KG1 (cell line): ENCODE measurements at places on chromosomes 11 and 22.
A peak's percentile ranks its signal among the peaks of the same experiment; 100 is the strongest.

DNA sequence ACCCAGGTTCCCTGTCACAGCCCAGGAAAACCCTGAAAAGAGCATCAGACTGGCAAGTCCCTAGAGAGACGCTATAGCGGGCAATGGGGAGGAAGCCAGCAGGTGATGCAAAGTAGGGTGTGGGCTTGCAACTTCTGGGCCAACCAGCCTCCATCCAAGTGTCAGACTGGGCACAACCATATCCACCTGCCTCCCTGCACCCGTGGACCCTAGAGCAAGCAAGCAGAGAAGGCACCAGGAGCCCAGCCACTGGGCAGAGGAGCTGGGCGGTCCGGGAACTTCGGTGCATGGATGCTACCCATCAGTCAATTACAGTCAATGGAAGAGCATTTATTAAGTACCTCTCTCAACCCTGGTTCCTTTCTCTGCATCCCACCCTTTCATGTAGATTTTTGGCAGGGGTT is 2.8 kb downstream of the NECTIN1 start:
- no peak for DNase-seq

- peak; percentile 4 for DNase-seq
Observed at GRCh38 chr11:11157185-11157584, 195.9 kb downstream of the CSNK2A3 start.

GRCh38 chr11:99671808-99672409 is 651.2 kb downstream of the CNTN5 start:
- no peak for DNase-seq

- DNase-seq = no peak
Observed at GRCh38 chr11:131814108-131814507, 443.7 kb downstream of the NTM start.

GRCh38 chr22:29125844-29126243 is 53.0 kb downstream of the KREMEN1 start:
- DNase-seq = no peak

DNA sequence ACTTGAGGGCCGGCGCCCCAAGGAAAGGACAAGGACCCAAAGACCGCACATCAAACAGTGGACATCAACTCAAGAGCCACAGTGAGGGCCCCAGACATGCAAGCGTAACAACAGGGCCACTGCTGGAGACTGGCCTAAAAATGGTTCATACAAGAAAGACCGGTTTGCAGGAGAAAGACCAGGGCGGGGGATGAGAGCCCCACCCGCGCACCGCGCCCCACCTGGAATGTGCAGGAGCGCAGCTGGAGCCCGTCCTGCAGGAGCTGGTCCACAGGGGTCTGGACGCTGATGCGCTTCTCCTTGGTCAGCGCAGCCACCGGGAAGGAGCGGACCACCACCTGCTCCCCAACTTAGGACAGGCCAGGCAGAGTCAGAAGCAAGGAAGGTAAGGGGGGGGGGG is 13.9 kb downstream of the SBF1 start:
- no peak for DNase-seq

DNA sequence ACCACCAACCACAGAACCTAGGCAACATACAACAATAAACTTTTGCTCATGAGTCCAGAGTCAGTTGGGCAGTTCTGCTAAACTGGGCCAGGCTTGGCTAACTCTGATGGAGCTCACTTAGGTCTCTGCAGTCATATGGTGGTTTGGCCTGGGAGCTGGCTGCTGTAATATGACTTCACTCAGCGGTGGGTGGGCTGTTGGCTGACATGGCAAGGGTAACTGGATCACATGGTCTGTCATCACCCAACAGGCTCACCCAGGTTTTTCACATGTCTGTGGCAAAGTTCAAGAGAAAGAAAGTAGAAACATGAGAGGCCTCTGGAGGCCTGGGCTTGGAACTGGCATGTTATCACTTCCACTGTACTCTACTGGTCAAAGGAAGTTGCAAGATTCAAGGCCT is 43.2 kb upstream of the CLMP start:
- DNase-seq = no peak

GRCh38 chr11:19694796-19695345 is 17.8 kb upstream of the NAV2 start:
- DNase-seq = no peak

GRCh38 chr11:15636521-15637089 is 521.9 kb downstream of the INSC start:
- no peak for DNase-seq

- DNase-seq = no peak
Observed at GRCh38 chr11:72682858-72683243, 8.6 kb upstream of the PDE2A start.

DNA sequence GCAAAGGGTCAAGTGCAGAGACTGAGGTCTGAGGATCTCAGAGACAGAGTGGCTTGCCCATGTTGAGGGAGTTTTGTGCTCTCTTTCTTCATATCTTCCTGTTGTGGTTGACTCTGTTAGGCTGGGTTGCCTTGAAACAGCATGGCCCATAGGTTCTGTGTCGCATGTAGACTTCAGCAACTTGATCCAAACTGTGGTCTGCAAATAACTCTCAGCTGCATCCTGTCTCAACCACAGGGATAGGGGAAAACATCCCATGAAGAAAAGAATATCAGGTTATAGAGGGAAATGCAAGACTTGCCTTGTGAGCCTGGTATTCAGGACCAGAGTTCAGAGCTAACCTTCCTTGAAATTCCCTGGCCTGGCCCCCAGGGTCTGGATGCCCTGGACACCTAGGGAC is 69.4 kb downstream of the FLI1 start:
- DNase-seq = no peak

GRCh38 chr11:12164061-12165014 is 53.9 kb downstream of the MICAL2 start:
- DNase-seq = no peak

- DNase-seq = no peak
Observed at GRCh38 chr22:22912988-22913253, 25.3 kb downstream of the IGLL5 start.

- no peak for DNase-seq
Observed at GRCh38 chr11:863023-863909, 20.6 kb downstream of the TSPAN4 start.

DNA sequence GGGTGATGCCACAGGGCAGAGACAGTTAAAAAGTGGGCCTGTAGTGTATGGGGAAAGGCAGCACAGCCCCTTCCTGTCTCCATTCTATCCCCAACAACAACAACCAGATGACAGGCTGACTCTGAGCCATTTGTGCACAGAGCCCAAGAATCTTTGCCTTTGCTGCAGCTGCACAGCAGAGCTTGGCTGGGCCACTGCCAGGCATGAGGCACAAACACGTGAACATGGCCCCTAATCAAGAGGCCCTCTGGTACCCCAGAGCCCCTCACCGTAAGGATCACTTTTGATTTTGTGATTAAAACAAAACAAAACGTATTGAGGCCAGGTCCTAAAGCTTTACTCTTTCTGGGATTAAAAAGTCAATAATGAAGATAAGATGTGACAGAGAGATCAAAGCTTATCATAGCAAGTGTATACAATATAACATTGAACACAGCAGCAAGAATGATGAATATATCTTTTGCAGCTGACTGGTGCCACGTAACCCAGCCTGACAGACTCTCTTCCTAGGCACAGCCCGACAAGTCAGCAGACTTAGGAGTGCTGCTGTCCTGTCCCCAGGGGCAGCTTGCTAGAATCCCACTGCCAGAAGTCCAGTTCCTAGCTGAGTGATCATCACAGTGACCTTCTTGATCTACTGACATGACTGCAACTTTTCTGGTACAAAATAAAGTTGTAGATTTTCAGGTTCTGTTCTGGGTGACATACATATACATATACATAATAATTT is 117.8 kb downstream of the SERGEF start:
- no peak for DNase-seq

DNA sequence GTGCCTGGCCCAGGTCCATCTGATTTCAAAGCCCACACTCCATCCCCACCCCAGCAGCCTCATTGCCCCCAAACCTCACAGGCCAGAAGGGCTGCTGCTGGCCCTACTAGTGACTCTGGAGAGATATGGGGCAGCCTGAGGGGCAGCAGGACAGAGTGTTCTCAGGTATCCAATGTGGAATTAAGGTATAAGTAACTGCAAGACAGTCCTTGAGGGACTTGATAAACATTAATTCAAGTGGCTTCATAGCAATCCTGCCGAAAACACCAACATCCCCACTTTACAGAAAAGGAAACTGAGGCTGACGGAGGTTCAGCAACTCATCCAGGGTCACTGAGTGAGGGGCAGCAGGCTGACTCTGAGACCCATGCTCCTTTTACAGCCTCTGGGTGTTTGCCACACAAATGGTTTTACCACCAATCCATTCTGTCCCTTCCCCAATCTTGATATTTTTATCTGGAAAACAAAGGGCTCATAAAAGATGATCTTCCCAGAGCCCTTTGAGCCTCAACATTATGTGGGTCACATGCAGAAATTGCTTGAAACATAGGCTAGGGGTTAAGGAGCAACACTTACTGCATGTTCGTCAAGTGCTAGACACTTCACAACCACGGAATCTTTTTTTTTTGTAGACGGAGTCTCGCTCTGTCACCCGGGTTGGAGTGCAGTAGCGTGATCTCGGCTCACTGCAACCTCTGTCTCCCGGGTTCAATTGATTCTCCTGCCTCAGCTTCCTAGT is 2.3 kb downstream of the NIPSNAP1 start:
- no peak for DNase-seq

GRCh38 chr11:48049036-48049435 is 68.7 kb downstream of the PTPRJ start:
- DNase-seq = no peak

- no peak for DNase-seq
Observed at GRCh38 chr11:826836-827145, 928 bp upstream of the CRACR2B start.

DNA sequence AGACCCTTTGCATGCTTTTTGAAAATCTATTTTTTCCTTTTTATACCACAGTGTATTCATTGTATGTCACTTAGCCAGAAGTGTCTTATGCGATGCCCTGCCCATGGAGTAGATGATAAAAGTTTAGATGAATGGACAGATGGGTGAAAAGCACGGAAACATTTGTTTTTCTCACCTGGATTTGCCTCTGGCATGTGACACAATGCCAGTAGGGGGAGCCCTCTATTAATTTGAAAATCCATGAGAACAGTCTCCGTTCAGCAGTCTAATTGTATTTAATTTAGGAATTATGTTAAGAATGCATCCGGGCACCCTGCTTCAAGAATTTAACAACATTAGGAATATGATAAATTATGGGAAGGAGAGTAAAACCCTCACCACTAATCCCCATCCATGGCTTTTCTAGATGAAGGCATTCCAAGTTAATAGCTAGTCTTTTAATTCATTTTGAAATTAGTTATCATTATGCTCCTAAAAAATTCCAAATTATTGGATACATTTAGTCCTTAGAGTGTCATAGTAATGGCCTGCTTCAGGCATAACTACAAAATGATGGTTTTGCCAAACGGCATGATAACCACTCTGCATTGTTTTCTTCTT is 55.3 kb upstream of the ALKBH3 start:
- DNase-seq = no peak

GRCh38 chr11:41784513-41785335 is 325.3 kb upstream of the LRRC4C start:
- DNase-seq = no peak

DNA sequence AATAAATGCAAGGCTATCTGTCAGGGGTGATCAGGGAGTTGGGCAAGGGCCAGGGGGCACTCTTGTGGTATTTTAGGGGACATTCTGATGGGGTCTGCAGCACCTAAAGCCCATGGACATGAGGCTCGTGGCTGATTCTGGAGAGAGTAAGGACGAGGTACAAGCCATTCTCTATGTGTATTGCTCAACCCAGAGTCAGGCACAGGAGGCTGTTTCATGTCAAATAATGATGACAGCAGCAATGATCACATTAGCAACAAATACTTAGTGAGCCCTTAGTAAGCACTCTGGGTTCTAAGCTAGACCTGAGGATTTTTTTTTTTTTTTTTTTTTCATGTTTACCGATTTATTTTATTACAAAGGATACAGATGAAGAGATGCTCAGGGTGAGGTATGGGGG is 83.5 kb upstream of the THY1 start:
- DNase-seq = no peak

DNA sequence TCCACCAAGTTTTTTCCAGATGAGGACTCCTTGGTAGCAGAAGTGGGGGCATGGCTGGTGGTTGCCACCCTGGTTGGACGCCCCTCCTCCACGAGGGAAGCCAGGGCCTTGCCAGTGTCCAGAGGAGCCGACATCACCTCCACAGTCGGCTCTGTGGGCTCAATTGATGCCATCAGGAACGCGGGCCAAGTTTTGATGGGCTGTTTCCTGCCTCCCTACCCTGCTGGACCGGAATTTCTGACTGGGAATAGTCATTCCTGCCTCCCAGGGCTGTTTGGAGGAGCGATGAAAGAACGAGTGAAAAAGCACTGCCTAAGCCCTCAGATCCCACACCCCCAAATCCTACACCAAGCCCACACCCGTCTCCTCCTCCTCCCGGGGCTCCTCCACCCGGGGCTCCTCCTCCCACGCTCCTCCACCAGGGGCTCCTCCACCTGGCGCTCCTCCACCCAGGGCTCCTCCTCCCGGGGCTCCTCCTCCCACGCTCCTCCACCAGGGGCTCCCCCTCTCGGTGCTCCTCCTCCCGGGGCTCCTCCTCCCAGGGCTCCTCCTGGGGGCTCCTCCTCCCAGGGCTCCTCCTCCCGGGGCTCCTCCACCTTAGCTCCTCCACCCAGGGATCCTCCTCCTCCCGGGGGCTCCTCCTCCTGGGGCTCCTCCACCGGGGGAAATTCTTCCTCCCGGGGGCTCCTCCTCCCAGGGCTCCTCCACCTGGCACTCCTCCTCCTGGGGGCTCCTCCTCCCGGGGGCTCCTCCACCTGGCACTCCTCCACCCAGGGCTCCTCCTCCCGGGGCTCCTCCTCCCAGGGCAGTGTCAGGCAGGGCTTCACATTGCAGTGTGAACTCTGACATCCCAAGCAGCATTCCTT is 10.0 kb upstream of the PRR5 start:
- no peak for DNase-seq

DNA sequence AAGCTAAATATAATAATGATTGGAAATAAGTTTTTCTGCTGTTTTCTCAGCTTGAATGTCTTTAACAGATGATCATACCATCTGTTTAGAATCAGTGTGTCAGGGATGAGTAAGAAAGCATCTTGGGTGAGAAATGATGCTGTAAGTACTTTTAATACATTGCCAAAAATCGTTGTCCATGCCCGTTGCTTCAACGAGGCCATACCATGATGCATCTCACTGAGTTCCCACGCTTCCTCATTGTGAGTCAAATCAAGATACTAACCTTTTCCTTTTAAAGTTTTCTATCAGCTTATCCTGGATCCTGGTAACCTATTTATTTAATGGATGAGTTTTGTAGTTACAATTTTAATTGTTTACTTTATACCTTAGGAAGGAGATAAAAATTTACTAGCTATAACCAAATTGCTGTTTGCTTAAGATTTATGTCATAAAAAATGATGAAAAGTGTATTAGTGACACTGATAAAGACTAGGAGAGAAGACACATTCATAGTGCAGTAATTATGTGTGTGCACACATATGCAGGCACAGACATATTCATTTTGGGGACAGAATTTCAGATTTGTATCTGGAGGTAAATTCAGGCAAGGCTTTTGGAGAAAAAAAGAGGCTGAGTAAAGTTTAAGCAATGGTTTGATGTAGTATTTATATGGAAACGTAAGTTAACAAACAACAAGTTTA is 154.8 kb downstream of the UVRAG start:
- no peak for DNase-seq

GRCh38 chr11:128620309-128621100 is 33.1 kb upstream of the ETS1 start:
- no peak for DNase-seq

- peak; percentile 71 for DNase-seq
Observed at GRCh38 chr11:76152086-76152681, 54.1 kb downstream of the WNT11 start.

GRCh38 chr11:832529-833113 is at the start of gene CD151:
CD151 (plus strand) TSS chr11:832952; CDS start chr11:836070, 3,118 bp downstream.
- no peak for DNase-seq
